HCT116 (cell line): ENCODE measurements at places on chromosomes 13 and 19. TPM values are rescaled to one million over a fixed set of nuclear protein-coding genes. Genes with fewer than 3 reads are reported as not detected.

Gene SLC15A1
- 2.6 TPM for total RNA-seq

Gene APC2
- total RNA-seq, result 1.6 TPM

Gene ZNF556
- not detected for total RNA-seq

Gene CEACAM20
- not detected for total RNA-seq

Gene VSTM1
- not detected for total RNA-seq

Gene ZNF555
- 4.5 TPM for total RNA-seq
